A549 treated with DMSO at 1 μM for 4 hours (cell line): ENCODE measurements at places on chromosomes 1 and 21. TPM values are rescaled to one million over a fixed set of nuclear protein-coding genes. Genes with fewer than 3 reads are reported as not detected.

Gene AVPR1B
- total RNA-seq, result not detected in 5 replicates

Gene SPRR3
- not detected in 5 replicates for total RNA-seq

Gene GPX7
- total RNA-seq, result not detected in 5 replicates

Gene FCGR3A
- not detected in 5 replicates for total RNA-seq
